Mesothelial cell of epicardium (in vitro differentiated cells): ENCODE measurements at places on chromosomes 1 and 21. TPM values are rescaled to one million over a fixed set of nuclear protein-coding genes. Genes with fewer than 3 reads are reported as not detected.

The CCDC185 gene
- not detected in 3 replicates for total RNA-seq

The RGSL1 gene
- not detected in 3 replicates for total RNA-seq

The PTPRC gene
- not detected in 3 replicates for total RNA-seq

The GUCA2A gene
- not detected in 3 replicates for total RNA-seq

The ADCY10 gene
- 0.04 to 0.47 TPM (median 0.16 TPM) in 3 replicates for total RNA-seq

The F13B gene
- total RNA-seq = not detected in 3 replicates

The BTG3 gene
- 38.5 to 41.1 TPM (median 38.5 TPM) in 3 replicates for total RNA-seq

The CRYZ gene
- 21.3 to 21.7 TPM (median 21.5 TPM) in 3 replicates for total RNA-seq

The EFNA3 gene
- 14.6 to 17.8 TPM (median 15.4 TPM) in 3 replicates for total RNA-seq

The IFNAR1 gene
- 24.8 to 28.7 TPM (median 27.0 TPM) in 3 replicates for total RNA-seq

The FLG2 gene
- not detected in 3 replicates for total RNA-seq

The HPDL gene
- 2.1 to 2.8 TPM (median 2.4 TPM) in 3 replicates for total RNA-seq

The FMO5 gene
- total RNA-seq = 0.73 to 1.7 TPM (median 0.97 TPM) in 3 replicates

The FCGR3A gene
- not detected in 3 replicates for total RNA-seq

The FAM72D gene
- 0.88 to 1.5 TPM (median 1.1 TPM) in 3 replicates for total RNA-seq

The EXTL1 gene
- total RNA-seq = 6.9 to 8.2 TPM (median 7.1 TPM) in 3 replicates

The CXADR gene
- total RNA-seq = 36.8 to 41.0 TPM (median 37.5 TPM) in 3 replicates

The PKLR gene
- 0.11 TPM in 1 of 3 replicates, not detected in the others for total RNA-seq

The DISC1 gene
- 9.1 to 11.4 TPM (median 9.1 TPM) in 3 replicates for total RNA-seq

The SLC27A3 gene
- 28.5 to 32.1 TPM (median 29.7 TPM) in 3 replicates for total RNA-seq

The OR6N1 gene
- total RNA-seq = not detected in 3 replicates

The ADIPOR1 gene
- 38.0 to 39.1 TPM (median 38.4 TPM) in 3 replicates for total RNA-seq

The CHODL gene
- total RNA-seq = 0.72 to 0.95 TPM (median 0.90 TPM) in 3 replicates

The CFHR1 gene
- total RNA-seq = 0.45 TPM in 1 of 3 replicates, not detected in the others

The PBXIP1 gene
- 53.8 to 56.2 TPM (median 56.2 TPM) in 3 replicates for total RNA-seq

The ZNF593OS gene
- total RNA-seq = not detected in 3 replicates

The ABCA4 gene
- total RNA-seq = 12.7 to 14.5 TPM (median 14.4 TPM) in 3 replicates

The BLACAT1 gene
- total RNA-seq = 0.66 to 0.74 TPM (median 0.72 TPM) in 3 replicates

The DIRAS3 gene
- total RNA-seq = 1.6 to 2.5 TPM (median 2.0 TPM) in 3 replicates

The MOB3C gene
- 10.6 to 11.5 TPM (median 11.0 TPM) in 3 replicates for total RNA-seq

The SHC1 gene
- total RNA-seq = 115 to 132 TPM (median 117 TPM) in 3 replicates

The NPR1 gene
- total RNA-seq = 5.8 to 6.6 TPM (median 5.9 TPM) in 3 replicates

The RIPPLY3 gene
- total RNA-seq = 0.22 to 0.54 TPM (median 0.38 TPM) in 3 replicates

The C8A gene
- total RNA-seq = not detected in 3 replicates

The AIM2 gene
- 0.27 to 0.96 TPM (median 0.61 TPM) in 3 replicates for total RNA-seq

The CRYAA gene
- total RNA-seq = not detected in 3 replicates

The TNFSF4 gene
- 2.0 to 2.8 TPM (median 2.1 TPM) in 3 replicates for total RNA-seq

The UBL4B gene
- total RNA-seq = 10.2 to 11.7 TPM (median 10.7 TPM) in 3 replicates

The C1QTNF12 gene
- 10.2 to 12.2 TPM (median 10.4 TPM) in 3 replicates for total RNA-seq

The GGPS1 gene
- 25.9 to 37.8 TPM (median 30.2 TPM) in 3 replicates for total RNA-seq
